ENCODE measurements at places on chromosomes 2 and 18.

DNA sequence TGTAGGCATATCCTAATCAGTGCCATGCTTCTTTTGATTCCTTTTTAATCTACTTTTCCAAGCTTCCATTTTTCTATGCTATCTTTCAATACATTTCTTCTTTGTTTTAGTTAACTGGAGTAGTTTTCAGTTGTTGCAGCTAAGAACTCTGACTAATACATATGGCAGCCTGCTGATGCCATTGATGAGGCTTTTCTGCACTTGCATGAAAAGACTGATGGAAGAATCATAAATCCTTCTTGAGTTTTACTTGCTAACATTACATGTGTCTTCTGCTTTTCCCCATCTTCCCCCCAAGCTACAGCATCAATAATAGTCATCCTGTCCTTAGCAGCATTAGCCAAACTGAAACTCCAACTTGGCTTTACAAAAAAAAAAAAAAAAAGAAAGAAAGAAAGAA is 203.3 kb downstream of the LRP1B start:
- no peak for DNase-seq

DNA sequence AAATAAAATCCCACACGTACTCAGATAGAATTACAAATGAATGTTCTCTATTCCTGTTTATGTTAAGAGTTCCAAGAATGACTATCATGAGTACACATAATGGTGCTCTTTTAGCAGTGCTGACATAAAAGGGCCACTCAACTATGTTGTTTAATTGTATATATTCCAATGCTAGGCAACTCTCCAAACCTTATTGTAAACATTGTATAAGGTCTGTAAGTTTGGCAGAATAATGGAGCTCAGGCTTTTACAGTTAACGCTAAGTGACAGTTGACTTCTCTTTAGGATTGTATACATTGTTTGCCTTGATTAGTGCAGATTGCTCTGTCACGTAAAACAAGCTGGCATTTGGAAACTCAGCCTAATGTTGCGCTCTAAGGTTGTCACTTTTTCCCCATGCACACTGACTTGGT is 20.8 kb downstream of the RBMS1 start:
- DNase-seq: no peak

DNA sequence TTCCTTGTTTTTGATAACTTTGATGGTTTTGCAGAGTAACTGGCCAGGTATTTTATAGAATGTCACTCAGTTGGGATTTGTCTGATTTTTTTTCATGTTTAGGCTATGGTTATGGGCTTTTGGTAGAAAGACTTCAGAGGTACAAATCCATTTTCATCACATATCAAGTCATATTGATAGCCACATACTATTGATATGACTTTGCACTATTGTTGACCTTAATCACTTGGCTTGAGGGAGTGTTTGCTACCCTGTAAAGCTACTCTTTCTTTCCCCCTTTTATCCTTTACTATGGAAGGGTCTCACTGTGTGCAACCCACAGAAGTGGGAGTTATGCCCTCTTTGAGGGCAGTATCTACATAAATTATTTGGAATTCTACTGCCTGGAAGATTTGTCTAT is 109.8 kb downstream of the BABAM2 start:
- no peak for DNase-seq

- DNase-seq: no peak
These were observed 862 bp downstream of the C18orf54 start for GRCh38 chr18:54358495-54359040.

- DNase-seq: no peak
These were observed 96.0 kb downstream of the TFCP2L1 start for GRCh38 chr2:121189011-121189410.

- DNase-seq: no peak
These were observed 106.4 kb upstream of the UGP2 start for GRCh38 chr2:63735263-63735662.

DNA sequence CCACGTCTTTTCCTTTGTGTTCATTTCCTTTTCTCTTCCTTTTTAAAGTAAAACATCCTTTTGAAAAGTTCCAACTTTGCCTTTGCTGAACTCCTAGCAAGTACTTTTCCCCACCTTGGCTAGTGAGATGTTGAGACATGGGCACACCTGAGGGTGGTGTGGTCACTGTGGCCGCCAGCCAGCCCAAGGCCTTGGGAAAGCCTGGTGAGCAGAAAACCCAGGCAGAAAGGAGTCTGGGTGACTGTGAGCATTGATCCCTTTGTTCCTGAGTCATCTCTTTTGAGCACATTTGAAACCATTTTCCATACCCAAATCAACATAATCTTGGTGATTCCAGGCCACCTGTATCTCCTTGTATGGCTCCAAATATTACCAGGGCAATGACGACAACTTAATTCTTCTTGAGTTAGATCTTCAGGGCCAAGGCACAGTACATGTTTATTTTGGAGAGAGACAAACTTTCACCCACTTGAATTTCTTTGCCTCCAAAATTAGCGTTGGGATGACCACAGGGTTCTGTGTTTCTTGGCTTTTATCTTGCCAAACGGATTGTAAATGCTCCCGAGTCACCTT is 14.5 kb downstream of the EPAS1 start:
- DNase-seq: no peak

DNA sequence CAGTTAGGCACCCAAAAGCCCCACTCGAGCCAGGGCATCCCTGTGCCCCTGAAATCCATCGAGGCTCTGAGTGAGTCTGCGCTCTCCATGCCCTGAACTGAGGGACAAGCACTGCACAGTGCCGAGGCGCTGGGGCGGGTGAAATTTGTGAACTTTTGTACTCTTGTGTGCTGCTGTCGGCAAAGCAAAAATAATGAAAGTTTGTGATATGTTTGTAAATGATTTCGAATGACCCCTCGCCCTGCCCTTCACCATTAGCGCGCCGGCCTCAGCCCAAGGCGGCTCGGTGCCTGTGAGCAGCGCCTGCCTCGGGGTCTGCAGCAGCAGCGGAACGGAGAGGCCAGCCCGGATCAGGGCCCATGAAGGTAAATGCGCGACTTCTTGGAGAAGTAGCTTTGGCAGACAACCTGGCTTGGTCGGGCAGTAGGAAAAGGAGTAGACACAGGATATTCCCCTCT is 1.8 kb upstream of the HOXD4 start:
- no peak for DNase-seq

DNA sequence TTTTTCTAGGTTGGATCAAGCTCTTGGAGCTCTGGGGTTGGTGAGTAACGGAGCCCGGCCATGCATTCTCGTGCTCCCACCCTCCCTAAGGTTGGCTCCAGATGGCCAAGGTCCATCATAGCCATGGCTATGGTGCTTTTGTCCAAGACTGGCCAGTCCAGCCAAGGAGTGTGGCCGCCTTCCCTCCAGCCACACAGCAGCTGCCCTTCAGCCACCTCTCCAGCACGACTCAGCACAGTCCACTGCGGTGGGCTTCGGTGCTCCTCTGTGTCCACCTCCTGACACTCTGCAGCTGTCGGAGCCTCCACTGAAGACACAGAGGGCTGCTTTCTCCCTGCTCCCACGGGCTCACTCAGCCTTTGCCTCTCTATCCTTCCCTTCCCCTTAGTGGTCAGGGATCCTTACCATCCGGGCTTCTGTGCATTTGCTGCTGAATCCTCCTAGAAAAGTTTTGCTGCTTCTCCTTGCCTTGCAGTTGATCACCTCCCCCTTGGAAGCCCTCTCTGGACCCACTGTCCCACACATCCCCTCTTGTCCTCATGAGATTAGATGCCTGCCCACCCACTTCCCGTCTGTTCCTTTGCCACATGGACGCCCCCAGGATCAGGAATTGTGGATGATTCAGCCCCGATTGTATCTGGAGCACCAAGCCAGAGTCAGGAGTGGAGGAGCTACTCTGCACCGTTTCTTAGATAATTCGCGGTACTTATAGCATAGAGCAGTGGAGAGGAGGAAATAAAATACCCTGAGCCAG is 177.1 kb upstream of the COPS8 start:
- DNase-seq: no peak

GRCh38 chr18:59459369-59460071 is 100.5 kb upstream of the LMAN1 start:
- DNase-seq: no peak

Data from T-helper 17 cell (primary cell).